ENCODE measurements at places on chromosomes 4 and X.

DNA sequence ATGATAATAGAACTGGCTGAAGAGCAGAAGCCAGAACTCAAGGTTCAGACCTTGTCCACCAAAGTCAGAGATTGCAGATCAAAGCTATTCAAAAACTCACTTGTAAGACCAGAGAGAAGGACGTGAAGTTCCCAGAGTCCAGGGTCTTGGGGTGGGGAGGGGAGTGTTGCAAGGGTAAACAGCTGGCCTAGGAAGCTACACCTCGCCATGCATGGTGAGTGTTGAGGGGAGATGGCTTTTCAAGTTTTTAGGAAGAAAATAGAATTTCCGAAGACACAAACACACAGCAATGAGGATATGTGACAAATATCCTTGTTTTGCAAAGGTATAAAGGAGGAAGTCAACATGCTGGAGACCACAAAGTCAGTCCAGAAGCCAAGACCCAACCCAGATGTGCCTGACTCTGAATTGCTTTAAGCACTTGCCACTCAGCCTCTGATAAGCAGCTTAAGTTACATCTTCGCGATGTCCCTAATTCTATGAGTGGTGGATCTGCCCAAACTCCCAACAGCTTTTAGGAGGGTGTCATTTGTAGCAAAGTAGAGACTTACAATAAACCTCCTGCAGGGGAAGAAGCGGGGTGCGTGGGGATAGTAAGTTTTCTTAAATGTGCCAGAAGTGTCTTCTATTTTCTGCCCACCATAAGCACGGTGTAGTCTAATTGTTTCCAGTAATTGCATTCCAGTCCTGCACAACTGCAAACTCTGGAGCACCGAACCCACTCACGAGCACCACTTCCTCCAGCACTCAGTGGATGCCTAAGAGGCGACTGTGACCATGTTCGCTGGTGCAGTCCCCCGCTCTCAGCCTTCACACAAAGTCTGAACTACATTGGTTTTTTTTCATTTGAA lies 26.5 kb downstream of the HAND2 start:
- no peak for DNase-seq

- no peak for DNase-seq
Measured at GRCh38 chr4:180330521-180330920, 1912.7 kb upstream of the TENM3 start.

DNA sequence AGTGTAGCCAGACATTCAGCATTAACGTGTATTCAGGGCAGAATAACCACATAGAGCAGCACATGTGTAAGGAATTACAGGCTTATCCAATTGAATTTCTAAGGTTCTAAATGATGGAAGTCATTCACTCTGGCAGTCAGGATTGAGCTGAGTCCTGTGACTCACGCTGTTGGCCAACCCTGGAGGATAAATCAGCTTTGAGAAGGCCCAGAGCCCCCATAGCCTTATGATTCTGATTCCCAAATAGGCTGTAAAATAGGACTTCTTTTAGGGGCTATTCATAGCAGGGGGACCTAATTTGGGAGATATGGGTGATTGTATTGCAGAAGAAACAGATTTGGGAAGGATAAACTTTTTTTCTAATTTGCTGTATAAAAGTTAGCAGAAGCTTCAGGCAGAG lies 8.1 kb upstream of the HPF1 start:
- no peak for DNase-seq

- DNase-seq, result peak; percentile 32
Measured at GRCh38 chrX:13699183-13699826, 10.4 kb downstream of the RAB9A start.

DNA sequence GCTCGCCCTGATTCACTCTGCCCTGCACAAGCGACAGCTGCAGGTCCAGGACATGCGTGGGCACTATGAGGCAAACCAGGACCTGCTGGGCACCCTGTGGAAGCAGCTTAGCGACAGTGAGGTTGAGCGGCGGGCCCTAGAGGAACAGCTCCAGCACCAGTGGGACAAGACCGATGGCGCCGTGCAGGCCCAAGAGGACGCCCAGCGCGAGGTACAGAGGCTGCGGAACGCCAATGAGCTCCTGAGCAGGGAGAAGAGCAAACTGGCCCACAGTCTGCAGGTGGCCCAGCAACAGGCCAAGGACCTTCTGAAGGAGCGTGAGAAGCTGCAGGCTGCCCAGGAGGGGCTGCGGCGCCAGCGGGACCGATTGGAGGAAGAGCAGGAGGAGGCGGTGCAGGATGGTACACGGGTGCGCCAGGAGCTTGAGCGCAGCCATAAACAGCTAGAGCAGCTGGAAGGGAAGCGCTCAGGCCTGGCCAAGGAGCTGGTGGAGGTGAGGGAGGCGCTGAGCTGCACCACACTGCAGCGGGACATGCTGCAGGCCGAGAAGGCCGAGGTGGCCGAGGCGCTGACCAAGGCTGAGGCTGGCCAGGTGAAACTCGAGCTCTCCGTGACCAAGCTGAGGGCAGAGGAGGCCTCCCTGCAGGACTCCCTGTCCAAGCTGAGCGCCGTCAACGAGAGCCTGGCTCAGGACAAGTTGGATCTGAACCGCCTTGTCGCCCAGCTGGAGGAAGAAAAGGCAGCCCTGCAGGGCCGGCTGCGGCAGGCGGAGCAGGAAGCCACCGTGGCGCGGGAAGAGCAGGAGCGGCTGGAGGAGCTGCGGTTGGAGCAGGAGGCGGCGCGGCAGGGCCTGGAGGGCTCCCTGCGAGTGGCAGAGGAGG lies 12.8 kb downstream of the SMIM10L2A start:
- DNase-seq, result no peak

GRCh38 chrX:149979126-149979644 lies 40.9 kb upstream of the EOLA2 start:
- peak; percentile 43 for DNase-seq

DNA sequence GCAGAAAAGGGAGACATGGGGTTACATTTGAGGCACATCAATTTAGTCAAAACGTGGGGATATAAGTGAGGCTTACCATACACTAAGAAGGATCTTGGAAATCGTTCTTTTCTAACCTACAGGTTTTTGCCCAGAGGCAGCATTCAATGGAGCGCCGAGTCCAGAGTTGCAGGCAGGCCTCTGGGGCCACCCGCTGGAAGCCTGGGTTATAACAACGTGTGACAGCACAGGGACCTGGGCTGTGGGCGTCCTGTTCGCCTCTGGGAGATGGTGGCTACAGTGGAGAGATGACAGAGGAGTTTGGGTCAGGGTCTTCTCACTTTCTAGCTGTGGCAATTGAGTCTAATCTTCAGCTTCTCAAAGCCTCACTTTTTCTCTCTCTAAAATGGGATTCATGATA lies 53.9 kb downstream of the ENPP6 start:
- peak; percentile 66 for DNase-seq

Measured in suppressor macrophage (primary cell).